ENCODE measurements at places on chromosomes 2 and 18. TPM values are rescaled to one million over a fixed set of nuclear protein-coding genes. Genes with fewer than 3 reads are reported as not detected.

The LCT gene
- total RNA-seq = 0.14 TPM

The KCNS3 gene
- 4.7 TPM for total RNA-seq

The GAD1 gene
- total RNA-seq = 2.2 TPM

DNA sequence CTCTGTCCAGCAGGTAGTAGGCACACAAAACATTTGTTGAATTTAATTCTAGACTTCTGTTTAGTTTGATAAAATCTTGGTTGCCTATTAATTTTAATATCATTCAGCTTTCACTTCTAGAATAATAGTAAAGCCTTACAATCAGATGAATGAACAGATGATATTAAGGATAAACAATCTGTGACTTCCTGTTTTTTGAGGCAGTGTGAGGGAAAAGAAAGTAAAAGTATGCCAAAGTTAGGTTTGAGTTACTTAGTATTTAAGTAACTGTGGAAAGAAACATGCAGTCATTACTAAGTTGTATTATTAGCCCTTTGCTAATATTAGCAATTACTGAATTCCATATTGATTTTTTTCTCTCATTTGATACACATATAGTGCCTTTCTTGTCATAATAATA lies 31.5 kb downstream of the EPB41L5 start:
- DNase-seq = no peak

GRCh38 chr2:138023976-138024375 lies 59.7 kb downstream of the HNMT start:
- DNase-seq = no peak

- no peak for DNase-seq
Observed at GRCh38 chr2:26812731-26813130, 26.9 kb downstream of the CENPA start.

DNA sequence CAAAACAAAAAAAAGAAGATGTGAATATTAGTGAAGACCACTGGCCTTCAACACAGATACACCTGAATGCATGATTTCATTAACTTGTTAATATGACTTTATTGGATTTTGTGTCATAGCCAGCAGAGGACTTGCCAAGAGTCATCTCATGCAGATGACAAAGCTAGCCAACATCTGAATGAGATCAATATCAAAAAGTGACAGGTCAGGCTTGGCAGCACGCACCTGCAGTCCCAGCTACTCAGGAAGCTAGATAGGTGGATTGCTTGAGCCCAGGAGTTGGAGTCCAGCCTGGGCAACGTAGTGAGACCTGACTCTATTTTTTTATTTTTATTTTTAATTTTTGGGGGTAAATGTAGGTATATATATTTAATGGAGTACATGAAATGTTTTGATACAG lies 54.5 kb upstream of the TGIF1 start:
- DNase-seq = no peak

GRCh38 chr2:67560771-67561456 lies 163.8 kb downstream of the ETAA1 start:
- no peak for DNase-seq

Measured in H4 (cell line).